ENCODE measurements at places on chromosomes 13 and 19.

DNA sequence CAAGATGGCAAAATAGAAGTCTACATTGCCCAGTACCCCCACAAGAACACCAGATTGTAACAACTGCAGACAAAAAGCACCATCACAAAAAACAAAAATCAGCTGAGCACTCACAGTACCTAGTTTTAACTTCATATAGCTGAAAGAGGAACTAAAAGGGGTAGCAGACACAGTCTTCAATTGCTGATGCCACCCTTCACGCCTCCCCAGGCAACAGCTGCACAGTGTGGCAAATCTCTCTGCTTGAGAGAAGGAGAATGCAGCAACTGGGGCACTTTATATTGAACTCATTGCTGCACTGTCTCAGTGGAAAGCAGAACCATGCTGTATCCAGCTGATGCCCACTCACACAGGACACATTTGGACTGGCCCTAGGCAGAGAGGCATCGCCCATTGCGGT, 2714.5 kb upstream of the PCDH20 start:
- DNase-seq: no peak

DNA sequence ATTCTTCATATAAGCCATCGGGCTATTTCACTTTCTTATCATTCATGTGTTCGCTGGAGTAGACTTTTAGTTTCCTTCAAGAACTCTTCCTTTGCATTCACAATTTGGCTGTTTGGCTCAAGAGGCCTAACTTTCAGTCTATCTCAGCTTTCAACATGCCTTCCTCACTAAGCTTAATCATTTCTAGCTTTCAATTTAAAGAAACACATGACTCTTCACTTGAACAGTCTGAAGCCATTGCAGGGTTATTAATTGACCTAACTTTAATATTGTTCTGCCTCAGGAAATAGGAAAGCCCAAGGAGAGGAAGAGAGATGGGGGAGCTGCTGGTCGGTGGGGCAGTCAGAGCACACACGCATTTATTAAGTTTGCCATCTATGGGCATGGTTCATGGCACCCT, 158.1 kb downstream of the SUCLA2 start:
- no peak for DNase-seq

DNA sequence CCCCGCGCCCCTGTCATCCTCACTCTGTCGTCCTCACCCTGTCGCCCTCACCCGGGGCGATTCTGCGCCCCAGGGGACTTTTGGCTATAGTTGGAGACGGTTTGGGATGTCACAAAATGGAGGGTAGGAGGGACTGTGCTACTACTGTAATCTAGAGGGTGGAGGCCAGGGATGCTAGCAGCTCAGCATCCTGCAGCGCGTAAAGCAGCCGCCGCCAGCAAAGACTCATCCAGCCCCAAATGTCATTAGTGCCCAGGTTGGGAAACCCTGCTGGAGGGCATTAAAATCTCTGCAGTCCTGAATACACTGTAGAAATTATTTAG, 362 bp downstream of the ZNF557 start:
- no peak for DNase-seq

- no peak for DNase-seq
Observed at GRCh38 chr13:53054569-53054968, 26.0 kb downstream of the OLFM4 start.

GRCh38 chr13:32426191-32426989, 1.5 kb downstream of the N4BP2L1 start:
- no peak for DNase-seq

Measured in NCI-H1048 (cell line).